ENCODE measurements at places on chromosomes 1 and 21.
A peak's percentile ranks its signal among the peaks of the same experiment; 100 is the strongest.

- DNase-seq = no peak
Measured at GRCh38 chr1:93668121-93668520, 13.5 kb downstream of the BCAR3 start.

DNA sequence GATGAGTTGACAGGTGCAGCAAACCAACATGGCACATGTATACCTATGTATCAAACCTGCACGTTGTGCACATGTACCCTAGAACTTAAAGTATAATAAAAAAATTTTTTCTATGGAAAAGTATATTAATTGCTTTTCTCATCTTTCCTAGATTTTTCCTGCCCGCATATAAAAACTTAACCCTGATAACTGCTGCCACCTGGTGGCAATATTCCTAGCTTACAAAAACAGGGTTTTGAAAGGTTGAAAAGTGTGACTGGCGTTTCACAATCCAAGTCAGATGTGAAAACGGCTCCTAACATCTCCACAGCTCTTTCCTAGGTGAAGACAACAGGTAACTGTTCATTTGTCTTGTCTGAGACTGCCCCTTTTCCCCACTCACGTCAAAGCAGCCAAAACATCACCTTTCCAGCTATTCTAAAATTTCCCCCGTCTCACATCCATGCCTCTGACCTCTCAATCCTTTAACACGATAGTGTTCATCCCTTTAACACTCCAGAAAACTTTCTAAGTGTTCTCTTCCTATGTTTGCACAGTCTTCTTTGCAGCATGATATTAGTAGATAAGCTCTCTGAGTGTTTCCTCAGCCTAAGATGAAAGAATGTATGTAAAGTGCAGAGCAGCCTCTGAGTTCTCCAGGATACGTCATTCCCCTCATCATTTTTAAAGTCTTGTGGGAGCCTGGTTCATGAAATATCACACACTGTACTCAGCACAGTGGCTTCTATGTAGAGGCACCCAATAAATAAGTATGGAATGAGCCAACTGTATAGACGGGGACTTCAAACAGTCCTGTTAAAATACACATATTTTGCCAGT is 27.5 kb downstream of the OVGP1 start:
- DNase-seq = no peak

- no peak for DNase-seq
Measured at GRCh38 chr1:97632776-97633175, 288.1 kb downstream of the DPYD start.

DNA sequence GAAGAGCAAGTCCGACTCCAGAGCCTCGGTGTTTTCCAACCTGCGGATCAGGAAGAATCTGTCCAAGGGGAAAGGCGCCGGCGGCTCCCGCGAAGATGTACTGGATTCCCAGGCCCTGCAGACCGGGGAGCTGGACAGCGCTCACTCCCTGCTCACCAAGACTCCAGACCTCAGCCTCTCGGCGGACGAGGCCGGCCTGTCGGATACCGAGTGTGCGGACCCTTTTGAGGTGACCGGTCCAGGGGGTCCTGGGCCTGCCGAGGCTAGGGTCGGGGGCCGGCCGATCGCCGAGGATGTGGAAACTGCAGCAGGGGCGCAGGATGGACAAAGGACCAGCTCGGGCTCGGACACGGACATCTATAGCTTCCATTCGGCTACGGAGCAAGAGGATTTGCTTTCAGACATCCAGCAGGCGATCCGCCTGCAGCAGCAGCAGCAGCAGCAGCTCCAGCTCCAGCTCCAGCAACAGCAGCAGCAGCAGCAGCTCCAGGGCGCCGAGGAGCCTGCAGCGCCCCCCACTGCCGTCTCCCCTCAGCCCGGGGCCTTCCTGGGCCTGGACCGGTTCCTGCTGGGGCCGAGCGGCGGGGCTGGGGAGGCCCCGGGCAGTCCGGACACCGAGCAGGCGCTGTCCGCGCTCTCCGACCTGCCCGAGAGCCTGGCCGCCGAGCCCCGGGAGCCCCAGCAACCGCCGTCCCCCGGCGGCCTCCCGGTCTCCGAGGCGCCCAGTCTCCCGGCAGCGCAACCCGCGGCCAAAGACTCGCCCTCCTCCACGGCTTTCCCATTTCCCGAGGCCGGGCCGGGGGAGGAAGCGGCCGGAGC is 827 bp downstream of the FMN2 start:
- DNase-seq = no peak

DNA sequence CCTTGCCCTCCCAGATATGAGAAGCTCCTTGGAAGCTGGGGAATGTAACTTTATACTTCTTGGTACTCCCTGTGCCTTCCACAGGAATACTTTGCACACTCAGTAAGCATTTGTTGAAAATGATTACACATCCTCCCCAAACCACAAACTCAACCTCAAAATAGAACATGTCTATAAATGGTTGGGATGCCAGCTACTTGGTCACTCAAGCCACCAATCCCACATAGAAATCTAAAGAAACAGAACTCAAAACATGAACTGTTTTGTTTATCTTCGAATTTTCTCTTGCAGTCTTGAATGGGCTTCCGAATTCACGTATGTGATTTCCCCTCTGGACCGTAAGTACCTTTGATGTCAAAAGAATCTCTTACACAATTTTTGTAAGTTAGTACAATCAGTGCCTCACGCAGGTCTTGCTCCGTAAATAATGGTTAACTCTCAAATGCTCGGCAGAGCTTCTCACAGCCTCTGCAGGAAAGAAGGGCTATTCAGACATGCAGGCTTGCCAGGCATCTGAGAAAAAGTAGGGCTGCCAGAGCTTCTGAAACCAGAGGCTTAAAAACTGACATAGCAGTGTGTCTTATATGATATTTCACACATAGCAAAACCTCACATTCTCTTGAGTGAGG is 26.9 kb downstream of the SORT1 start:
- no peak for DNase-seq

DNA sequence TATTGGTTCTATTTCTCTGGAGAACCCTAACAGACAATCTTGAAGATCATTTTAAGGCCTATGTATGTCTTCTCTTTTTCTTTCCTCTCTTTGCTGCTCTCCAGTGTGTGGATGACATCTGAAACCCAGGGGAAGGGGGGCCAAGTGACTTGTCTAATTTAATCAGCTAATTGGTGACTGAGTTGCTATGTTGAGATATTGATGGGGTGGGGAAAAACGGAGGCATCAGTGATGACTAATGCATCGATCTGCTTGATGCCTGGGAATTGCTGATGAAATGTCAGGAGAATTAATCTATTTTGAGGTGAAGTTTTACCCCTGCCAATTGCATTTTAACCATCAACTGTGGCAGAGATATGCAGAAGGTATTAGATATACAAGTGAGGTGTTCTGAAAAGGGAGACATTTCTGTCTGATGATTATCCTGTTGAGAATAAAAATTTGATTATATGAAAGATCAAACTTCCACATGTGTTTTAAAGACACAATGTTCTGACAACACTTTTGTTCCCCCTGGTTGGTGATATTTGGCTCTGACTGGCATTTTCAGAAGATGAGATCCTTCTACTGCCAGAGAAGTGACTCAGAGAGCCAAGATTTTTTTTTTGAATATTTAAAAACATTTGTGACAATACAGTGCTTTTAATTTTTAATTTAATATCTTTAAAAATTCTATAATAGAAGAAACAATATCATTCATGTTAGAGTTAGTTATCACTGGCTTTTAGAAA is 18.7 kb upstream of the PTGFR start:
- DNase-seq = no peak

- no peak for DNase-seq
Measured at GRCh38 chr1:156157966-156158365, 4.6 kb downstream of the SEMA4A start.

DNA sequence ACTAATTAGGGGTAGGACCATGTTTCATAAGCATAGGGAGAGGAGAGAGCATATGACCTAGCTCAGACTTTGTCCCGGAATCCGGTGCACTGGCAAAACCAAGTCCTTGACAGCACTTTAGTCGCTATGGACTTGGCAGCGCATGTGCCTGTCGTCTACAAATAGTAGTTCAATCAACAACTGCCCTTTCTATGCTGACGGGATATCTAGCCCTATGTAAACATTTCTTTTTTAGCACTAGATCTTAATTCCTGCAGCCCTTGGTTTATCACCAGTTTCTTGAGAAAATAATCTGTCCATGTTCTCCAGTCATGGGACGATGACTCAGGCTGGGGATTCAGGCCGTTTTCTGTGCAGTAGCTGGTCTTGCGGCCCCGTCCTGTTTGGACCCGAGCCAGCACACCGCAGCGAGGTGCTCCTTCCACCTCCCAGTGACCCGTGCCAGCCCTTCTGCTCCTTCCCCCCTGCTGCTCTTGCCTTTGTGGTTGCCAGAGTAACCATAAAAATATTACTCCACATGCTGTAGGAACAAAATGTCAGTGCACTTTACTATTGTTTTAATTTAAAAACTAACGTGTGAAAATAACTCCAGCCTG is 8.6 kb upstream of the MT1HL1 start:
- DNase-seq = no peak

GRCh38 chr1:234708700-234709395 is 98.9 kb upstream of the IRF2BP2 start:
- no peak for DNase-seq

DNA sequence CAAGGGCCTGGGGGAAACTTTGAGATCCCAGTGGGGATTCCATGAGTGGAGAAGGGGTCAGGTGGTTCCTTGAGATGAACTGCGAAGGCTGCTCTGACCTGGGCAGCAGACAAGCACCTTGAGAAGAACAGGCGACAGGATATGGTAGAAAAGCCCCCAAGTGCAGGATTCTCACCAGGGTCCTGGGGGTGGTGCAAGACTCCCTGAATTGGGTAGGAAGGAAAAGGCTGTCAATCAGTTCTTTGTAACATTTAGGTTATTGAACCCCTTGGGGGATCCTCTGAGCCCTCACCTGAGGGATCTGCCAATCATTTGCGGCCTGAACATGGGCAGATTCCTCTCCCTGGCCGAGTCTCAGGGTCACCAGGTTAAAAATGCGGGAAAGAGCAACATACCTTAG is 2.4 kb upstream of the PRAMEF12 start:
- DNase-seq = no peak

DNA sequence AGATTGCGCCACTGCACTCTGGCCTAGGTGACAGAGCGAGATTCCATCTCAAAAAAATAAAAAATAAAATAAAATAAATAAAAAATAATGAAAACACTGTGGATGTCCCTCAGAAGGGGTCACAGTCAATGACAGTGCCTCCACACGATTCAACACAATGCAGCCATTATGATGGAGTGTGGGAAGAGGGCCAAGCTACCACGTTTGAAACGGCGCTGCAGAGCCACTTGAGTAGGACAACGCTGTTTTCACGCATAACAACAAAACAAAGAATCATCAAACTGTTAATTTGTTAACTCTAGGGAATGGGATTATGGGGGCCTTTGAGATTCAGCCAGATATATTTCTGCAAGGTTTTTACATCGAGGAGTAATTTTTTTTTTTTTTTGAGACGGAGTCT is 36.5 kb downstream of the NKAIN1 start:
- DNase-seq = no peak

DNA sequence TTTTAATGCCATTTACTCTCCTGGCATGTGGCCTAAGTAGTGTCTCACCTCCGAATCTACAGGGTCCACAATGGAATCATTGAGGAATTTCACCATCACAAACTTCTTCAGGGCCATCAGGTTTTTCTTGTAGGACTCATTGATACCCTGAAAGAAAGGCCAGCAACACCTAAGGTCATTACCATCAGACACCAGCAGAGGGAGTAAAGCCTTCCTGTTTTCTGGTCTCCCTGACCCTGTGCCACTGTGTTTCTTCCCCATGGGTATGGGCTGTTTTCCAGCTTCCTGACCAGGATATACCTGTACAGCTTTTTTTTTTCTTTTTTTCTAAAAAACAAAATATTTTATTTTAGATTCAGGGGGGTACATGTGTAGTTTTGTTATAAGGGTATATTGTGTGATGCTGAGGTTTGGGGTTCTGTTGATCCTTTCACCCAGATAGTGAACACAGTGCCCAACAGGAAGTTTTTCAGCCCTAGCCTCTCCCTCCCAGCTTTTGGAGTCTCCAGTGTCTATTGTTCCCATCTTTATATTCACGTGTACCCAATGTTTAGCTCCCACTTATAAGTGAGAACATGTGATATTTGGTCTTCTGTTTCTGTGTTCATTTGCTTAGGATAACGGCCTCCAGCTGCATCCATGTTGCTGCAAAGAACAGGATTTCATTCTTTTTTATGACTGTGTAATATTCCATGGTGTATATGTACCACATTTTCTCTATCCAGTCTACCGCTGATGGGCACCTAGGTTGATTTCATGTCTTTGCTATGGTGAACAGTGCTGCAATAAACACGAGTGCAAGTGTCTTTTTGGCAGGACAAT is 18.3 kb downstream of the PPT1 start:
- no peak for DNase-seq

- no peak for DNase-seq
Measured at GRCh38 chr1:24732186-24732885, 12.9 kb upstream of the CLIC4 start.

- DNase-seq = peak; percentile 33
Measured at GRCh38 chr21:45136927-45137611, 62.7 kb downstream of the ADARB1 start.
